Amniotic stem cell (primary cell): ENCODE measurements at places on chromosomes 11 and 22.

- DNase-seq: no peak
These were observed 17.2 kb downstream of the LRP4 start for GRCh38 chr11:46901156-46901555.

DNA sequence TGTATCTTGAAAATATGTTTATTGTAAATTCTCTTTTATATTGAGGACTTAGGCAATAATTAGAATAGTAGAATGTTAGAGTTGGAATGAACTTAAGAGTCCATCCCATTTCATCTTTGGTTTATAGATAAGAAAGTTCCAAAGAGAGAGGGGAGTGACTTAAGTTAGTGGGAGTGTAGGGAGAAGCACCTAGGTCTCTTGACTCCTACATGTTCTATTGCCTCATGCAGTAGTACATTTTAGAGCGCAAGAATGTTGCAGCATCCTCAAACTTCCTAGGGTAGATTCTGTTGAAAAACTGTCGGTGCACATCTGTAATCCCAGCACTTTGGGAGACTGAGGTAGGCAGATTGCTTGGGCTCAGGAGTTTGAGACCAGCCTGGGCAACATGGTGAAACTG is 8.7 kb downstream of the RRM1 start:
- no peak for DNase-seq

GRCh38 chr11:114813189-114813718 is 134.9 kb downstream of the NXPE2 start:
- no peak for DNase-seq

GRCh38 chr22:49209452-49210195 is 618.0 kb downstream of the BRD1 start:
- no peak for DNase-seq

DNA sequence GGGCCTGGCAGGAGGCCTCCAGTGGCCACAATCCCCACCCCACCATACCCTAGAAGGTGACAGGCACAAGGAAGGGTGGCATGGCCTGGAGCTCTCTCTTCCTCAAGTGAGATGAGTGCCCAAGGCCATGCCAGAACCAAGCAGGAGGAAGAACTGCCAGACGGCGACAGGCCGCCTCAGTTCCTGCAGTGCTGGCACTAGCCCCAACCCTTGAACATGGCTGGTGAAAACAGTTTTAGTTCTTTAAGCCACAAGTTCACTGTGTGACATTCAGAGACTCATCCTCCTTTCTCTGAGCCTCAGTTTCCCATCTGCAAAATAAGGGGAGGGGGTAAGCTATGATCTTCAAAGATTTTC is 9.8 kb downstream of the CHRDL2 start:
- DNase-seq: no peak

DNA sequence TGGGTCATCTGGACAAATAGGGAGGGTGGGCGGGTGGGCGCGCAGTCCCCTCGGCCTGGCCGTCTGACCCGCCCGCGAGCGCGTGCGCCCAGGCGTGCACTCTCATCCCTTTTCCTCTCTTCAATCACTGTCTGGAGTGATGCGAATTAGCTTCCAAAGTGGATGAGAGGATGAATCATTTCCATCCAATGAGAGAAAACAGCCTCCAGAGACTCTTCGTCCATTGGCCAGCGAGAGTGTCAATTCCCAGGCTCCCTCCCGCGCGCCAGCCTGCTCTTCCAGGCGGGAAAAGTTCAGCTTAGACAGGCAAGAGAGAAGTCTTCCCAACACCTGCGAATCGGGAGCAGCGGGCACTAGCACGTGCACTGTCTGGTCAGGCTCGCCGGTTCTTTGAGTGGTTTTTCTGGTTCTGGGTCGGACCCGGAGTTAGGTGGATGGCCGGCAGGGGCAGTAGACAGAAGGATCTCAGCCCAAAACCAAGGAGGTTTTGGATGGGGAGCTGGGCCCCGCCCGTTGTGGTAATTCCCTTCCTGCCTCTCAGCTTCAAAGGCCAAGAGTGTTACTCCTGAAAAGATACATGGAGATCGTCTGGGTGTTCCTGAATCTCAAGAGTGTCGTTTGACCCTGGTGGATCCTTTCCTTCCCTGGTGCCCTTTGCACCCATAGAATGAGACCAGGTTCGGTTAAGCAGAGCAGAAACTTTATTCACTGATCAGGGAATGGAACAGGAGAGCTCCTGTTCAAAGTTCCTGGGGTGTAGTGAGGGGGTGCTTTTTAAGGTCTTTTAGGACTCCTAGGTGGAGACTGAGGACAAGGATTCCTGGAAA is 33.4 kb upstream of the GLYATL1 start:
- DNase-seq: peak; percentile 58

GRCh38 chr11:134533511-134533910 is 121.5 kb upstream of the B3GAT1 start:
- DNase-seq: no peak

GRCh38 chr11:9153651-9154050 is 62.3 kb upstream of the SCUBE2 start:
- no peak for DNase-seq

DNA sequence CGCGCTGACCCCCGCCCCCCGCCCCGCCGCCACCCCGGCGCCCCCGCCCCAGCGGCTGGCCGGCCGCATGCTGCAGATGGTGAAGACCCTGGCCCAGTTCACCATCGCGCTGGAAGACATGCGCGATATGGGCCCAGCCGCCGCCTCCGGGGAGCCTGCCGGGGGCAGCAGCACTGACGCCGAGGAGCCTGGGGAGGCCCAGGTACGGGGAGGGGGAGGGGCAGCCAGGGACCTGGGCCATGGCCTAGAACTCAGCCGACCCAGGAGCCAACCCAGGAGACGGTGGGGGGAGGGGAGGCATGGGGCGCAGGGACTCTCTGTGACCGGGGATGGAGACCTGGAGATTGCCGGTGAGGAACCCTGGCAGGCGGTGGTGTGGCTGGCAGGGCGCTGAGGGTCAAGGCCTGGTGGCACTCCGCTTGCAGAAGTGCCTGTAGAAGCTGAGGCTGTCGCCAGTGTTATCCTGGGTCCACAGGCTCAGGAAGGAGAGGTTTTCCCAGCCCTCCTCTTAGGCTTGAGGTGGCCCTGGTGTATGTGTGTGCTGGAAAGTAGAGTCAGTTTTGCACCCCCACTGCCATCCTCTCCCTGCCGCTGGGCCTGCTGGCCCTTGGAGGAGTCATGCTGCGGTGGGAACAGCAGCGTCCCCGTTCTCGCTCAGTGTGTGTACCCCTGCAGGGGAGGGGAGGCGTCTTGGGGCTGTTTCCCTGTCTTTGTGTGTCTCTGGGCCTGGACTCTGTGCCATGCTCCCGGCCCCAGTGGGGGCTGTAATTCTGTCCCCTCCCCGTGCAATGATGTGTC is 32.9 kb upstream of the RELT start:
- no peak for DNase-seq

DNA sequence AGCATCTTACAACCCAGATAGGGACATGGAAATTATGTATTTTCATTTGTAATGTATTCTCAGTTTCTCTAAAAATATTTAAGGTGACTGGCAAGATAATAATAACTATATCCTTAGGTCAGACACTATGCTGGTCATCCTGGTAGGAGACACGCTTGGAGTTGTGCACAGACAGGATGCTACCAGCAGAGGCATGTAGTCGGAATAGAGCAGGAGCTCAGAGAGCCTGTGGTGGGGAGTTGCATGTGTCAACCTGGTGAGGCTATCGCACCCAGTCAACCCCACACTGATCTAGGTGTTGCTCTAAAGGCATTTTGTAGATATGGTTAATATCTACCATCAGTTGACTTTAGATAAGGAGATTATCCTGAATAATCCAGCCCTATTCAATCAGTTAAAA is 318.5 kb downstream of the MIAT start:
- no peak for DNase-seq

- no peak for DNase-seq
These were observed 390 bp upstream of the FGF3 start for GRCh38 chr11:69819541-69820070.

DNA sequence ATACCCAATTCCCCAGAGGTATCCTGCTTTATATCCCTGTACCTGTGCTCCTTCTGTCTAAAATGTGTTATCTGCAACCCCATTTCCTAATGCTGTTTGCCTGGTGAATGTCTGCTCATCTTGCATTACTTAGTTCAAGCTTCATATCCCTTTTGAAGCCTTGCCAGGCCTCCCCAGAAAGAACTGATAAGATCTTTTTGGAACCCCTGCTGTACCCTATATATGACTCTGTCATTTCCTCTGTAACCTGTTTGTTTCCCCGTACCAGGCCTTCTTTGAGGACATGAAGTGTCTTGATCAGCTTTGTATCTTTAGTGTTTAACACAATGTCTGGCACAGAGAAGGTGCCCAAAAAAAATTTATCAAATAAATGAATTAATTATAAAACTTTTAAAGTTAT is 77.6 kb downstream of the LIF start:
- no peak for DNase-seq

DNA sequence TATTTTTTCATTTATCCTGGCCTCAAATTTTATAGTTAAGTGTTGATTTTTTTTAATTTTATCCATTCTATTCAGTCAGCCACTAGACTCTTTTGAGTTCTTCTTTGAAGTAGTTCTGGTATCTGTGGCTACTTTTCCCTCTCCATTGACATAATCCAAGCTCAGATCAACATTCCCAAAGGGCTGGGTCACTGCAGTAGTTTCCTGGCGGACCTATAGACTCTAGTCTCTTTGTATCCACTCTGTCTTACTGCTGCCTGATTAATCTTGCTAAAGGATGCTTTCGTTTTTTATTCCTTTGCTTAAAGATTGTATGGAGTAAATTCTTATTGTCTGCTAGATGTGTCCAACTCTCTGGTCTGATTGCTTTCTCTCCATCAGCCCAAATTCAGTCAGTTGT is 87.6 kb downstream of the UVRAG start:
- no peak for DNase-seq

- DNase-seq: no peak
These were observed 59.5 kb downstream of the MCM5 start for GRCh38 chr22:35459423-35459894.

- no peak for DNase-seq
These were observed at the start of gene ADAMTS8 for GRCh38 chr11:130428316-130429119. Gene ADAMTS8, minus strand, starts transcription at chr11:130428609. Its CDS starts 323 bp downstream, at chr11:130428286.

DNA sequence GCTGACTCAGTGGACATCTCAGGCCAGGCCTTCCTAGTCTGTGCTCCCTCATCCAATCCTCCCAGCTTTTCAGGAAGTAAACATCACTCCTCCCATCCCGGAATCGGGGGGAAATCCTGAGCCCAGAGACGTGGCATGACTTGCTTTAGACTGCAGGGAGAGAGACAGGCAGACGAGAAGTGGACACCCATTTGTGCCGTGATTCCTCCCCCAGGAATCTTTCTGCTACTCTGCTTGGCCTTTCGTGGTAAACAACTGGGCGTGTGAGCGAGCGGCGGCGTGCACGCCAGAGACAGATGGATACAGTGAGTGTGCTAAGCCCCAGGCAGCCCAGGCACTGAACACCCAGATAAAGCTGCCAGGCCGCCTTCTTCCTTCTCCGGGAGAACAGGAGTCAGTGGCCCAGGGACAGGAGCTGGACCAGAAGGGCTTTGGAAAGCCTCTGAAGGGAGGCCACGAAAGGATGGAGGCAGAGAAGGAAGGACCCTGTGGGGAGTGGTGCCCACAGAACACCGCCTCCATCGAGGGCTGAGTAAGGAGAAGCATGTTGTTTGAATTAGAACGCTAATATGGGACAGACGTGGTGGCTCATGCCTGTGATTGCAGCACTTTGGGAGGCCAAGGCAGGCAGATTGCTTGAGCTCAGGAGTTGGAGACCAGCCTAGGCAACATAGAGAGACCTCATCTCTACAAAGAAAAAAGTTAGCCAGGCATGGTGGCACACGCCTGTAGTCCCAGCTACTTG is 53.0 kb upstream of the PRR5 start:
- DNase-seq: peak; percentile 78

DNA sequence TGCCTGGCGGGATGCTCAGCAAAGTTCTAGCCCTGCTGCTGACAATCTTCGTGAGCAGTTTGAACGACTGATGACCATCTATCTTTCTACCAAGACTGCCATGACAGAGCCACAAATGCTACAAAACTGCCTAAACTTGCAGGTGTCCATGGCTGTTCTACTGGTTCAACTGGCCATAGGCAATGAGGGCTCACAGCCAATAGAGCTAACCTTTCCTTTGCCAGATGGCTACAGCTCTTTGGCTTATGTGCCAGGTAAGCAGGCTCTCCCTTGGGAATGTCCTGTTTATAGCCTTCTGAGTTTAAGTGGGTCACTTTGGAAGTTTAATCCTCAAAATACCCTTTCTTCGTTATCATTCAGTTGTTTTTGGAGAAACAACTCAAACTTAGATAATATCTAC is 20.1 kb downstream of the UBE4A start:
- no peak for DNase-seq

- DNase-seq: peak; percentile 29
These were observed 10.1 kb upstream of the PDGFB start for GRCh38 chr22:39254789-39255298.

- peak; percentile 20 for DNase-seq
These were observed 6.8 kb upstream of the OR2AT4 start for GRCh38 chr11:75103380-75104026.

DNA sequence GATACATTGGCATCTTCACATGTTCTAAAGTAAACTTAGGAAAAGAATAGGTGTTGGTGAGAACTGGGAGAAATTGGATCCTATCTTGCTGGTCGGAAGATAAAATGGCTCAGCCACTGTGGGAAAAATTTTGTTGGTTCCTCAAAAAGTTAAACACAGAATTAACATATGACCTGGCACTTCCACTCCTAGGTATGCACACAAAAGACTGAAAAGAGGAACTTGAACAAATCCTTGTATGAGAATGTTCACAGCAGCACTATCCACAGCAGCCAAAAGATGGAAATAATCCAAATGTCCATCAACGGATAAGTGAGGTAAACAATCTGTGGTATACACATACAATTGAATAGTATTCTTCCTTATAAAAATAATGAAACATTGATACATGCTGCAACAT is 4.8 kb upstream of the TPH1 start:
- DNase-seq: no peak

DNA sequence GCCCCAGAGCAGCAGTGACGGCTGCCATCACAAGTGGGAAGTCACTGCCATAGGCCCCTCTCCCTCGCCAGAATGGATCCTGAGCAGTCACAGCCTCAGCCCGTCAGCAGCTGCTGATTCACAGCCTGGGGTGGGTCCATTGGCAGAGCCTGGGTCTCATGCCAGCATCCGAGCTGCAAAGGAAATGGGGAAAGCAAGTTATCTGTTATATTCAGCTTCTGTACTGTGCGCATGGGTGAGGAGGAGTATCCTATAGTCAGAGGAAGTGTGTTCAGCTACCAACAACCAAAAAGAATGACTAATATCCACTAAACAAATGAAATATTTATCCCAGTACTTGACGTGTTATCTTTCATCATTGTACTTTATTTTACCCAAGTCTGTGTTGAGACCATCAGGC is 119.7 kb downstream of the RCN1 start:
- DNase-seq: no peak

GRCh38 chr11:91966368-91966767 is 258.2 kb upstream of the FAT3 start:
- no peak for DNase-seq
